ENCODE measurements at places on chromosomes 4 and X.

DNA sequence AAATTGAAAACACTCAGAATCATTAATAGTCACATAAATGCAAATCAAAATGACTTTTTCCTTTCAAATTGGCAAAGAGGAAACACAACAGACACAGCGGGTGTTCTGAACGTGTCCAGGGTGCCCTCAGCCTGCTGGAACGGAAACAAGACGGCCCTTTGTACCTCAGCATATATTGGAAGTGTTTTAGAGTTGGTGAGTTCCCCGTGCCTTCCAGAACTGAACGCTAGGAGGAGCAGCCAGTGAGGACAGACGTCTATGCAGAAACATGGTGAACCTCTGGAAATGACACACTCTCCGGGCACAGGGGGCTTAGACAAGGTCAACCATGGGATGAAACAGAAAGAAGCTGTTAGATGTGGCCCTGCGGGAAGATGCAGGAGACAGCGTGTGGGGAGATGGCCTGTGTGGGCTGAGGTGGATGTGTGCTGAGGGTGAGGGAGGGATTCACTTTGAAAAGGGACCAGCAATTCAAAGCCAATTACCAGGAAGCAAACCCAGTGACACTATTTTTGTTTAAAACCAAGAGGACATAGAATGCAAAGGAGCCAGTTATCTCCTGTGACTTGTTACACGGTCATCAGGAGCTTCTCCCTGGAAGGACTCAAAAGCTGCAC is 40.4 kb downstream of the RNF212 start:
- DNase-seq: peak; percentile 34

DNA sequence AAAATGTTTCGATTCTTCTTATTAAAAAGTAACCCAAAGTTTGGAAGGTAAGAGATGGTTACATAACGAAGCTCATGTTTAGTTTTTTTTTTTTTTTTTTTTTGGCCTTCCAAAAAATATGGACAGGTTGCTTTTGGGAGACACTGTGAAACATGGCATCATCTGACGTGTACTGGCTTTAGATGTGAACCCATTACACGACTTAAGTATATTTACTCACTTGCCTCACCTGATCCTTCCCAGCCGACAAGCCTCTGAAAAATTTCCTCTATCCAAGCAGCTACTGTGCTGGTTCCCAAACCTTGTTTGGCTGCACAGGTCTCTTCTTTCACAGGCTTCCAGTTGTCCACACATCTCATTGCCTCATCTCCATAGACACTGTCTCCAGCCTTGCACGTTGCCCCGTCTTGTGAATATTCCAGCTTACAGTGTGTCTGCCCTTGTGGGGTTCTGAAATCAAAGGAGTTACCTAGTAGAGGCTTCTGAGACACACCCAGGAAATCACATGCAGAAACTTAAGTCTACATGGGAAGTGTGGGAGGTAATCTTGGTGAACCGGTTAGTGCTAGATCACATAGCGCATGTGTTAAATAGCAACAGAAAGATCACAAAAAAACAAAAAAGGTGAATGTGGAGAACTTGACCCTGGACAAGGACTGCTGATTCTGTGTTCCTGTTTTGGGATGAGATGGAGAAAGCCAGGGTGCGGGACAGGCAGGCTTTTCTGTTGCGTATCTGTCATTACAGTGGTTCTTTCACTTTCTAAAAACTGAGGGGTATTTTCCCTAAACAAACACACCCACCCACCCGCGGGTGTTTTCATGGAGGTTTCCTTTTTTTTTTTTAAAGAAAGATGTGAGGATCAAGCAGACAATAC is 328.6 kb downstream of the ARHGAP10 start:
- DNase-seq: no peak

DNA sequence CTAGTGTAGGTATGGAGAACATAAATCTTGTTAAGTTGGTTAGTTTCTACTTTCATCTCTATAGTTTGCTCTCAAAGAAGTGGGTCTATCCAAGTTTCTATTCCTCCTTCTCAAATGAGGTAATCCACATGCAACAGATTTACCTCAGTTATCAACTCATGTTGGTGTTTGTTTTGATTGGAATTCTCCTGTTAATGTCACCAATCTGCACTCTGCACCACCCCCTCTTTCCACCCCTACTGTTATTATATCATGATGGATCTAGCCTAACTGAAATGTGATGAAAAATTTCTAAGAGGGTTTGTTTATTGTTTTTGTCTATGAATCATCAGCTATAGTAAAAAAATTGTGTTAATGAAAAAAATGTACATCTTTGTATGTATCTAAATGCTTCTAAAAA is 66.1 kb downstream of the AGTR2 start:
- DNase-seq: no peak

DNA sequence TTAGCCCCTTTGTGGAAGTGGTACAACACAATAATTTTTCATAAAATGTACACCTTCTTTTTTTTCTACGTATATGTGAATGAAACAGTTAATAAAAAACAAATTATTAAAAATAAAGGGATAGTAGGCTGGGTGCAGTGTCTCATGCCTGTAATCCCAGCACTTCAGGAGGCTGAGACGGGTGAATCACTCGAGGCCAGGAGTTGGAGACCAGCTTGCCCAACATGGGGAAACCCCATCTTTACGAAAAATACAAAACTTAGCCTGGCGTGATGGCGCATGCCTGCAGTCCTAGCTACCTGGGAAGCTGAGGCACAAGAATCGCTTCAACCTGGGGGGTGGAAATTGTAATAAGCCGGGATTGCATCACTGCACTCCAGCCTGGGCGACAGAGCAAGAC is 244.9 kb downstream of the RAPGEF2 start:
- DNase-seq: no peak

Data from stimulated activated CD8-positive, alpha-beta memory T cell treated with anti-CD3 and anti-CD28 coated beads, Interleukin-15, amount 100 ng/mL, for 48 hours (primary cell).